Right ventricle myocardium inferior (tissue), 1 donor: ENCODE measurements at places on chromosomes 5 and 9. TPM values are rescaled to one million over a fixed set of nuclear protein-coding genes. Genes with fewer than 3 reads are reported as not detected.

- no peak for DNase-seq
Measured at GRCh38 chr5:122693963-122694362, 80.9 kb upstream of the SNX2 start.

- DNase-seq: no peak
Measured at GRCh38 chr5:98397081-98397480, 376.4 kb upstream of the RGMB start.

DNA sequence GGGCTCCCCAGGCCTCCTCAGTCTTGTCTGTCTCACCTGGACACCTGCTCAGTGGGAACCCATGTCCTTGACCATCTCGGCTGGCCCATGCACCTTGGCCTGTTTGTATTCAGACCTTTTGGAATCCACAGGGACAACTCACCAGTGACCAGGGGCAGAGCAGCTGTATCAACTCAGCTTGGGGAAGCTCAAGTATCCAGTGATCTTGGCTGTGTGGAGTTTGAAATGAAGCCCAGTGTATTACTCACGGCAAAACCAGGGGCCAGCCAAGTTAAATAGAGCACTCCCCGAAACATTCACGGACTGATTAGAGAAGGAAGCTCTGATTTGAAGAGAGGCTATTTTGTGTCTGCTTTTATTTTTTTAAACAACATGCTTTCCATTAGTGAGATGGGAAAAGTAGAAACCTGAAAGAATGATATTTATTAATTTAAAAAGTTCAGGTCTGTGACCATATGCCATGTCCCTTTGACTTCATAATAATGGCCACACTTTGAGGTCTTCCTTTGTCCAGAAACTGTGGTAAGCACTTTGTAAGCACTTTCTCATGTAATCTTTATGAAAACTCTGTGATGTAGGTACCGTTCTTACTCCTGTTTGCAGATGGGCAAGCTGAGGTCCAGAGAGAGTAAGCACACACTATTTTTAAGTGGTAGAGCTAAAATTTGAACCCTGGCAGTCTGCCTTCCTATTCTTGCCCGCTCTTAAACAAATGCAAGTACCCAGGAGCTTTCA, 656.5 kb downstream of the BNC2 start:
- DNase-seq: no peak

DNA sequence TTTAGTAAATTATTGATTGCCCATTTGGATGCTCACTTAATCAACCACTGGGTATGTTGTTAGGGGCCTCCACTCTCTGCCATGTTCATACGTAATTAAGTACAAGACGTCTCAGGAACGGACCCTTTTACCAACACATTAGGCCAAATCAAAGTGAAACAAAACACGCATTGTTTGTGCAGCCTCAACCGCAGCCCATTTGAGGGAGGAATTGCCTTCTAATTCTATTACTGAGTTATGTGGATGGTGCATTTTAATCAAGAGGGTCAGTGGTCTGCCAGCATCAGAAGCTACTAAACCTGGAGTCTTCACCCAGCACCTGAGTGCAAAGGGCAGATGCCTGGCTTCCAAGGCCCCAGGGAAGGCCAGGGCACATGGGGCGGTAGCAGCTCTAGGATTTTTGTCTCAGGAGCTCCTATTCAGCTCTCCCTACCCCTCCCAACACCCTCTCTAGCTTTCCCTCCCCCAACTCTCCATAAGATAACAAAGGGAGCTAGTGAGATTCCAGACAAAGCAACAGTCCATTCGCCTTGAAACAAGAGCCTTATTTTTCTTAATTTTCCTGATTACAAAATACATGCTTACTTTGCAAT, 7.9 kb upstream of the MED27 start:
- DNase-seq: no peak

DNA sequence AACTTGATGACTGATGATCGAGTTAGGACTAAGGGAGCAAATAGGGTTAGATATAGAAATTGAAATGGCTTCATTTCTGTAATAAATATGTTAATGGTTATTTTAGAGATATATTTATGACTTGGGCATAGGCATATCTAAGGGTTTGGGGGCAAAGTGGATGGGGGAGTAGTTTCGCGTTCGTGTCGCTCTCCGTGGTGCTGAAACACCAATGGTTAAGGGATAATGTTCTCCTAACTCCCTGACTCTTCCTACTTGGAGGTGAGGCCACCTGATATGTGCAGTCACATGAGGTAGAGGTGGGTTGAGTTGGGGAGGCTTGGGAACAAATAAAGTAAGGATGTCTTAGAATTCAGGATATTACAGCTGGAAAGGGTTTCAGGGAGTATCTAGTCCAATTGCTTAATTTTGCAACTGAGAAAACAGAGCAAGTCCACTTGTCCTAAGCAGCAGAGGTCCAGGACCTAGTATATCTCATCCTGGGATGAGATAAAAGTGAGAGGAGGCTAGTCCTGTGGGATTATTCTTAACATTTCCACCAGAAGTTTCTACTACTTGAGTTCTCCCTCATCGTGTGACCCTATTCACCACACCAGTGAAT, 44.0 kb upstream of the MAP1B start:
- DNase-seq: no peak

- no peak for DNase-seq
Measured at GRCh38 chr5:150176745-150177477, 10.3 kb downstream of the CDX1 start.

DNA sequence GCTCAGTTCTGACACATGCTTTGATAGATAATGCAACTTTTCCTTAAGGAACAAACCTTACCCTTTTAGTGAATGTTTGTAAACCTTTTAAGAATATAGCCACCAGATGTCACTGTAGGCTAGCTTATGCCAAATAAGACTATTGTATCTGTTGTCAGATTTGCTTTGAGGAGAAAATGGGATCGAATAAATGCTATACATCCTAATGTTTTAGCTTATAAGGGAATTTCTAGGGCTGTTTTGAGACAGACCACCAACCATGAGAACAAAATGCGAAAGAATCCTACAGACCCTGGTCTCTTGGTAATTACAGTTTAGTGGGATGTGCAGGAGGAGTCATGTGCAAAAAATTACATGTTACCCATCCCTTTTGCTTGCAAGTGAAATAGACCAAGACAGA, 127.6 kb upstream of the NMUR2 start:
- no peak for DNase-seq

DNA sequence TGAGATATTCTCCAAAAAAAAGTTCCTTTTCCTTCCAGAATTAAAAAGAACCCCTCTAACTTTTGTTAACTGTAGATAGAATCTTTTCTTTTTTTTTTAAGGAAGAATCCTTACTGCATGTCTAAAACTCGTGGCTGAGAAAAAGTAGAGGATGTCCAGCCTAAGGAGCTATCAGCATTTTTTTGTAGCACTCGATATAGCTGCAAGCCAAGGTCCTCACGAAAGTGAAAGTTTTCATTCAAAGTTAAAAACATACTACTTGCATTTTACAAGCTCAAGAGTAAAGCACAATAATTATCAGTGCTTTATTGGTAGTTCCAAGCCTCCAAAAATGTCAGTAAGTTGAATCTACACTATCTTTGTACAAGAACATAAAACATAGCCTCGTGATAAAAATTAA, 28.7 kb upstream of the ZSWIM6 start:
- no peak for DNase-seq

- no peak for DNase-seq
Measured at GRCh38 chr5:56024810-56025150, 30.0 kb upstream of the IL6ST start.

GRCh38 chr5:6717687-6718086, 4.5 kb downstream of the TENT4A start:
- no peak for DNase-seq

DNA sequence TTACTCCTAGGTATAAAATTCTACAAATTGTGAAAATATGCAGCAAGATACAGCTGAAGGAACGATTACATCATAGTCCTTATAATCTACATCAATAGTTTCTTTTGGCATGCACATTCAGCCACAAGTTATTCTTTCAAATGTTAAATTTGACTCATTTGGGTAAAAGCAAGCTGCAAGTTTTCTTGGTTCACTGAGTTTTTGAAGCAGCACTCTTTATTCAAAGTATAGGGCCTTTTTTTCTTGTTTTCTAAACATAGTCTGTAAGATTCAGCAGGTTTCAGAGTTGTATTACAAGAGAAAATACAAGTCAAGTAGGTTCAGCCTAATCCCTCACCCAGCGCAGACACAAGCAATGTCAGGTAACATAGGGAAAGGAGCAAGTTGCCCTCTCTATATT, 981.5 kb downstream of the PTPRD start:
- DNase-seq: no peak

GRCh38 chr5:180673371-180674089, 24.1 kb upstream of the FLT4 start:
- DNase-seq: no peak

GRCh38 chr9:37936376-37936775, 32.4 kb upstream of the SLC25A51 start:
- DNase-seq: no peak

- DNase-seq: no peak
Measured at GRCh38 chr5:8924054-8924793, 621.7 kb downstream of the SEMA5A start.

DNA sequence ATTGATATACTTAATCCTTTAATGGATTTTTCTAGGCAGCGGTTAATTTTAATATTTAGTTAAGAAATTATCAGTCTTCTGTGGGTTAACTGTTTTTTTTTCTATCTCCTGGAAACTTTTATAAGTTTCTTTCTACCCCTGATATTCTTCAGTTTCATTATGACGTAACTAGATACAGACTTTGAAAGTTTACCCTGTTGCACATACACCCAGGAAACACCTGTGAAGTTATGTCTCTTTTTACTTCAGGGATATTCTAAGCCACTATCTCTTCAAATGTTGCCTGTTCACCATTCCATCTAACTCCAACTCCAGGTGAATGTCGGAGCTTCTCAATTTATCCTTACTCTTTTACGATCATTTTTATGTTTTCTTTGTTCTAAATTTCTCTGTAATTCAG, 329.0 kb downstream of the ICE1 start:
- no peak for DNase-seq

The GABRA1 gene
- not detected for total RNA-seq

The SLC36A2 gene
- total RNA-seq: 0.60 TPM

The PDE8B gene
- 1.0 TPM for total RNA-seq

The NFX1 gene
- 29.3 TPM for total RNA-seq

The FOXD4L4 gene
- not detected for total RNA-seq

The SERINC5 gene
- 14.5 TPM for total RNA-seq

The SHC3 gene
- 1.1 TPM for total RNA-seq
